ENCODE measurements at places on chromosomes 13 and 19. TPM values are rescaled to one million over a fixed set of nuclear protein-coding genes. Genes with fewer than 3 reads are reported as not detected.

GRCh38 chr13:26200811-26201210, 21.3 kb downstream of the RNF6 start:
- DNase-seq: no peak

DNA sequence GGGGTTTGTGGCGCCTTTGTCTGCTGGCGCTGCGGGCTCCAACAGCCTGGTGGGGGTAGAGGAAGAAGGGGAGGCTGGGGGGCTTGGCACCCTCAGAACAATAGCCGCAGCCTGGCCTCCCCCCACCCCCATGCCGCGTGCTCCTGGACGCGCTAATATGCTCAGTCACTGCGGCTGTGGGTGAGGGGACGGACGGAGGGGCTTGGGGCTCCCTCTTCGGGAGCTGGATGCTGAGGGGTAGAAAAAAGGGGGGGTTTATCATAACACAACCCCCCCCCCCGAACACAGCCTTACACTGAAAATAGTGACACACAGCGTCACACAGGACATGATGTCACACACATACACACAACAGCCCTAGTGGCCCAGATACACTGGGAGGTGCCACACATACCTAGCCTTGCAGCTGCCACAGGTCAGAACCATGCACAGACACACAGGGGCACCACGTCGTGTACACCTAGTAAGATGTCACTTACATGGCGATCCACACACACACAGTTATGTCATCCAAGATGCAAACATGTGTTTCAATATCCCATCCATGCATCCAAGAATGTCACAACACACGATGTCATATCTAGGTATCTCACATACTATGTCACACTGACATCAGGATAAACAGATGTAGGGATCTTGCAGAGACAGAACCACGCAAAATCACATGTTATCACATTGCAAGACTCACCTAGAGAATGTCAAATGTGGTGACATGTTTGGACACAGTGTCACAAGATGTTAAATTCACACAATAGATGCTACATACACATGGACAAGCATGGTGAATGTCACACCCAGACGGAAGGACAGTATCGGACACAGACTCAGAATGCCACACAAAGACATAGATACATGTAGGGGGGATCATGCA, 806 bp downstream of the MAST1 start:
- DNase-seq: no peak

- no peak for DNase-seq
Observed at GRCh38 chr19:47195434-47195833, 35.6 kb downstream of the BBC3 start.

Gene HIPK4
- not detected for total RNA-seq

Gene ZNF358
- total RNA-seq: 31.3 TPM

Data from left lobe of liver (tissue), 2 donors.